ENCODE measurements at places on chromosomes 2 and 18.

GRCh38 chr2:56169521-56169920 is 14.3 kb upstream of the CCDC85A start:
- DNase-seq, result no peak

GRCh38 chr18:23619388-23619881 is 33.1 kb upstream of the NPC1 start:
- peak; percentile 22 for DNase-seq

- no peak for DNase-seq
Observed at GRCh38 chr2:189109921-189110397, 69.6 kb downstream of the COL5A2 start.

DNA sequence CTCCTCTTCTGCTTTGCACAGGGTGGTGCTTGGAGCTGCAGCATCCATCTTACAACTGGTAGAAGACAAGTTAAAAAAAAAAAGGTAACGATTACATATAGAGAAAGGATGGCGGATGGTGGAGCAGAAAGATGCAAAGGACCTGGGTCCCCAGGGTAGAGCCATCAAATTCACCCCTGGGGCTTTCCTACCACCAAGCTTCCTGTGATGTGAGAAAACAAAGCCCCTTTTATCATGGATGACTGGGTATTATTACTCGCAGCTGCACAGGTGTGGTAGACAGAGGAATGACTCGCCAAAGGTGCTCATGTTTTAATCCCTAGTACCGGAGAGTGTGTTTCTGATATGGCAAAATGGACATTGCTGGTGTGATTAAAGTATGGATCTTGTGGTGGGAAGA is 1.3 kb upstream of the ACOXL start:
- no peak for DNase-seq

- no peak for DNase-seq
Observed at GRCh38 chr2:2648094-2648493, 317.0 kb upstream of the MYT1L start.

- no peak for DNase-seq
Observed at GRCh38 chr2:240179186-240179815, 38.8 kb upstream of the OTOS start.

- no peak for DNase-seq
Observed at GRCh38 chr2:172442072-172442895, 14.9 kb downstream of the ITGA6 start.

- no peak for DNase-seq
Observed at GRCh38 chr2:6945087-6945813, 28.0 kb downstream of the RNF144A start.

- DNase-seq, result no peak
Observed at GRCh38 chr2:212173331-212173730, 365.3 kb downstream of the ERBB4 start.

DNA sequence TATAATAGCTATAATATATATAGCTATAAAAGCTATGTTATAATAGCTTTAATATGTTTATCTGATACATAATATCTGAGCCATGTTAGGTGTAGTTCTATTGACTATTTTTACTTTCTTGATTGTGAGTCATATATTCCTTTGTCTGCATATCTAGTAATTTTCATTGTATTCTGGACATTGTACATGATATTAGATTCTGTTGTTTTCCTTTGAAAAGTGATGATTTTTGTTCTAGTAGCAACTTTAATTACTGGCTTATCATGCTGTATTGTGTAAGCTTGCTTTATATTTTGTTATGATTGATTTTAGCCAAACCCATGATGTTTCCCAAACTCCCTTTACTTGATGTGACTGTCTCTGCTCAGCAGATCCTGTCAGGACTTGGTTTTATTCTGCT is 125.7 kb upstream of the TCF4 start:
- no peak for DNase-seq

- DNase-seq, result no peak
Observed at GRCh38 chr2:73006969-73007710, 64.4 kb downstream of the SFXN5 start.

DNA sequence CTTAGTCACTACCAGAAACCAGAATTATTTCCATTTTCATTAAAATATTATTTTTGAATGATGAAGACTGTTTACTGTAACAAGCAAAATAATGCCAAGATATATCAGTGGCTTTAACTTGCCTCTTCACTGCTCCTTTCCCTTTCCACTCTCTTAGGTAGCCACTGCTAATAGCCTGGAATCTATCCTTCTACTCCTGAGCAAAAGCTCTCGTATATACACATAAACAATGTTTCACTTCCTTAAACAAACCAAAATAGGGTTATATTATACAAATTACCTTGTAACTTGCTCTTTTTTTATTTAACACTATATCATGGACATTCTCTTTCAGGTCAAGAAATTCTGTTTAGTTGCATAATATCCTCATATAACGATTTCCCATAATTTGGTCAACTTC is 20.8 kb downstream of the IMMT start:
- no peak for DNase-seq

- no peak for DNase-seq
Observed at GRCh38 chr2:190911813-190912212, 31.2 kb downstream of the GLS start.

- DNase-seq, result no peak
Observed at GRCh38 chr2:3827673-3828575, 124.5 kb downstream of the DCDC2C start.

DNA sequence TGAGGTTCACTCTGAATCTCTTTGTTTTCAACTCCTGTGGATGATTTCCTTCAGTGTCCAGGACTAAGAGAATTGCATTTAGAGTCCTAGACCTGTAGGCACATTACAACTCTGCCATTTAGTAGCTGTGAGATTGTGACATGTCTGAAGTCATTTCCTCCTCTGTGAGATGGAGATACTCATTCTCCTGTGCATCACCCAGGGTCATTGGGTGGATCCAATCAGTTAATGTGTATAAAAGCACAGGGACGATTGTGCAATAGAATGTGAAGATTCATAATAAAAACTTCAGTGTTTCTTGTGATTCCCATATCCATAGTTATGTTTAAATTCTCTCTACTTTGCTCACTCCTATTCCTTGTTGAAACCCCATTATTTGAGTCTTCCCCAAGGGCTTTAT is 113.6 kb downstream of the DIS3L2 start:
- DNase-seq, result no peak

DNA sequence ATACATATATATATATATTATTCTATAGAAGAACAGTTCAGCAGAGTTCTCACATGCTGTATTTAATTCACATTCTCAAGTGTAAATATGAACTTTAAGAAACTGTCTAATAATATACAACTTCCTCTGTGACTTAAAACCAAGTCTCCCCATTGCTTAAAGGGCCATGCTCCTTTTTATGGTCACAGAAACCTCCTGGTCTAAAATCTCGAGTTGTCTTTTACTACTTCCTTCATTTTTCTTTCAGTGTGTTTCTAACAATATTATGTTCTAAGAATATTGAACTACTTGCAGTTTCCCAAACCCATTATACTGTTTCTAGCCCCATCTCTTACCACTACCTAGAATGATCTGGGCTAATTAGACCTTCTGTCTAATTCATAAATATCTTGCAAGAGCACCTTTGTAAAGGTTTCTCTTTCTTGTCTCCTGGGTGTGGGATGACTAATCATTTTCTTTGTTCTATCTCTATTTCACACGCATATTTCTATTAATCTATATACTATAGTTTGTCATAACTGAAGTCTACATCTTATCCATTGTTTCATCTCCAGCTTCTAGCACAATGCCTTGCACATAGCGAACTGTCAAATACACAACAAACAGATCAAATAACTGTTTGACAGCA is 48.8 kb downstream of the ERBB4 start:
- no peak for DNase-seq

DNA sequence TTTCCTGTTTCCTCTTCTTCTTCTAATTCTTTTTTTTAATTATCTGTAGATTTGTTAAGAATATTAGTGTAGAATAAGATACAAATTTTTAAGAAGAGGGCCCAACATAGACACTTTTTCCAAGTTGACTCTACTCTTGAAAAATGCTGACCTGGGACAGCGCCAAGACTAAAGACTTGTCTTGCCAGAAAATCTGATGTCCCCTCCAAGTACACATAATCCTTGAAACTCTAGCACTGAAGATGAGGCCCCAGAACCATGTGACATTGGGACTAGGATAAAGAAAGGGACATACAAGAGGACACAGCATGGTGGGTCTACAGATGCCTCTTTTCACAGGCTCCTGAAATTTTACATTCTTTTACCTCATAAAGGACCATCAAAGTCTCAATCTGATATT is 271.6 kb upstream of the SESTD1 start:
- no peak for DNase-seq

- DNase-seq, result no peak
Observed at GRCh38 chr2:174546519-174547506, 50.8 kb downstream of the WIPF1 start.

DNA sequence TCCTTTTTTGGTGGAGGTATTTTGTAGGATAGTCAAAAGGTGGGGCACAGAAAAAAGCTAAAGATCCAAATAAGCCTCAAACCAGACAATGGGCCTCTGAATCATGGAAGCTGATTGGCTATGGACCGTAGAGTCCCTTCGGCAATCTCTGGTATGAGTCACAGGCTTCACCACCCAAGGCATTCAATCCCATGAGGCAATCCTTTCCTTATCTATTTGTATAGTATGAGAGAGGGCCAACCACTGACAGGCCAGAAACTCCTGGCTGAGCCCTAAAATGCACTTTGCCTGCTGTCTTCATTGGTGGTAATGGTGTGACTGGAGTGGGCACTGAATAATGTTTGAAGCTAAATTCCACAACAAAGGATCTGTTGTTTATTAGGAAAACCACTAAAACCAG is 38.7 kb upstream of the MEX3C start:
- DNase-seq, result no peak

GRCh38 chr2:64915510-64915900 is 73.7 kb upstream of the SLC1A4 start:
- no peak for DNase-seq

DNA sequence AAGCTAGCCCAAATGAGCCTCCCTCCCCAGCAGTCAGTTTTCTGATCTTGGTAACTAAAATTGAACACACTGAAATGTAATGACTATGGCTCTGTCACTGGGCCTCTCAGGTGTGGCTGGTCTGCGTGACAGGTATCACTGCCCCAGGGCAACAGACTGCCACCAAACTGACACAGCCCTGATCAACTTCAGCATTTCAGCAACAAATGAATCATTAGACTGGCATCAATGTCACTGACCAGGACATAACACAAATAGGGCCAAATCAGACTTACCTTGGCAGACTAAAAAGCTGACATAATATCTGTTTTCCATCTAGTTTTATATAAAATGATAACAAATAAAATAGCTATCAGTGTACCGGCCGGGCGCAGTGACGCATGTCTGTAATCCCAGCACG is 290.8 kb upstream of the CHAC2 start:
- no peak for DNase-seq

DNA sequence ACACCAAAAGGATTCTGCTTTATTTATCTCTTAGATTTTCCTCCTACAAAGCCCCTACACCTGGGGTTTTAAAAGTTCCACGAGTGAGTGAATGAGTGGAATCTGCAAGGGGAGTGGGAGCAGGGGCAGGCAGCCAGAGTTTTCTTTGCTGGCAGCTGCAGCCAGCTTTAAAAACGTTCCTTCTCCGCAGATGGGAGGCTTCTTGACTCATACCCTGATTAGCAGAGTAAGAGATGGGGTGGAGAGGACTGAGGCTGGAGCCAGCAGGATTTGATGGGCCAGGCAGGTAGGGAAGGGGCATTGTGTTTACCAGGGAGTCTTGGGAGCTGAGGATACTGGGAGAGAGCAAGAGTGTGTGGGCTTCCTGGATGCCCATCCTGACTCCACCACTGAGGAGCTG is 99.6 kb upstream of the TNP1 start:
- DNase-seq, result no peak

- DNase-seq, result no peak
Observed at GRCh38 chr2:127087791-127088495, 19.0 kb downstream of the BIN1 start.

DNA sequence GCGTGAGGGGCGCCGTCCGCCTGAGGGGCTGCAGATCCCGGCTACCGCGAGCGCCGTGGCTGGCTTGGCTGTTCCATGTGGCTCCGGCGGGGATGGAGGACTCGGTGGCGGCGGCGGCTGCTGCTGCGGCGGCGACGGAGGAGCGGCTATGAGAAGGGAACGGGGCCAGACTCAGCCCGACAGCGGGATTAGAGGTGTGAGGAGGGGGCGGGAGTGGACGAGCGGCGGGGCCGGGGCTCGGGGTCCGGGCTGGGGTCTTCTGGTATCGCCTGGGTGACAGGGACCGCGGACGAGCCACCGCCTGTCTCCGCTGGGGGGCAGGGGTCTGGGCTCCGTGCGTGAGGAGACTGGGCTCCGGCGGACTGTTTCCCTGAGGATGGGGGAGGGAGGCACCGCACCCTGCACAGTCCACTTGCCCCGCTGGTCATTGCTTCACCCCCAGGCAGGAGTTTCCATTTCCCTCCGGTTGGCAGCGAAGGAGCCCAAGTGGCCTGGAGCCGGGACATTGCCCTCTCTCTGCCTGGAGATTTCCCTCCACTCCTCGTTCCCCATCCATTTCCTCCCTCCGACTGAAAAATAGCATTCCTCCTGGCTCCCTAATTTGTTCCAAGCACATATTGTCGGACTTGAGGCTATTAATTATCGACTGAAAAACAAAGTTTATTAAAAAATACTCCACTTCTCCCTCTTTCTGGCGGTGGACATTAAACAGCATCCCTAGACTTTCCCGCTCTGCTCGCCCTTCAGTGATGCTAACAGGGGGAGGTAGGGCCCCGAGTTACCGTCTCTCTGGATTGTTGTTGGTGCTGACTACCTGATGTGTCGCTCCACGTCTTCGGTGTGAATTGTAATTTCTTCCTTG is 577 bp downstream of the EHBP1 start:
- DNase-seq, result peak; percentile 39

GRCh38 chr18:13335903-13336302 is 117.3 kb downstream of the LDLRAD4 start:
- no peak for DNase-seq

DNA sequence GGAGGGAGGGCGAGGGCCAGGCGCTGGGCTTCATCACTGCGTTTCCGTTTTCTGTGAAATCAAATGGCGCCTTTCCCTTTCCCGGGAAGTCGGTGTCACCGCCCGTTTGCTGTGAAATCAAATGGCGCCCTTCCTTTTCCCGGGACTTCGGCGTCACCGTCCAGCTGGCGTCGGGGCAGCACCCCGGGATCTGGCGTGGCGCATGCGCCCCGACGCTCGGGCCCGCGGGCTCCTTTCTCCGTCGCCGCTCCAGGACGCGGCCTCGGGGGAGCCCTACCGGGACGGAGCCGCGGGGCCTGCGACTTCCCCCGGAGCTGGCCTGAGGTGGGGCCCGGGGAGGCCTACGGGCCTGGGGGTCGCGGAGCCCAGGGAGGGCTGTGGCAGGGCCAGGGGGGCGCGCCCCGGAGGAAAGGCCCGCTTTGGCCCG is at the start of gene FAM228A:
Gene FAM228A, plus strand, starts transcription at position 203 of the 427 bp plus-strand sequence. CDS start 428 bp downstream, outside the sequence.
- DNase-seq, result no peak

- no peak for DNase-seq
Observed at GRCh38 chr18:23838233-23838632, 149.0 kb downstream of the LAMA3 start.

- no peak for DNase-seq
Observed at GRCh38 chr18:44793194-44793593, 112.5 kb downstream of the SETBP1 start.

DNA sequence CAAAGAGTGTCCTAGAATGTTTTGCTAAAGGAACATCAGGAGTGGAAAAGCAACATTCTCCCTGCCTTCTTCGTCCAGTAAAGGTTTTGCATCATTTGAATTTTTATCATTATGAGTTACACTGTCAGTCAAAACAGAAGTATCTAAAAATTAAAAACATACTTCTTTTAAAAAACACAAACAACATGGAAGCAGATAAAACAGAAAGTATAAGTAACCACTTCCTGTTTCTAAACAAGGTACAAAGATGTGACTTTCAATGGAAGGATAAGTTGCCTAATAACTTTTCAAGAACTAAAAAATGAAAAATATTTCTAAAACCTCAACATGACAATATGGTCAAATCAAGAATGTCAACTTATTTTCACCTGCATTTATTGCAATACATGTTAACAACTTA is 158.2 kb downstream of the STK39 start:
- no peak for DNase-seq

Measured in GM12891 (cell line).